Naive thymus-derived CD4-positive, alpha-beta T cell (primary cell): ENCODE measurements at places on chromosomes 16 and 17. TPM values are rescaled to one million over a fixed set of nuclear protein-coding genes. Genes with fewer than 3 reads are reported as not detected.

GRCh38 chr17:77072670-77073069 lies 68.1 kb upstream of the SEC14L1 start:
- no peak overlapping the region for H3K27ac ChIP-seq
- H3K4me1 ChIP-seq: no peaks in the 10 kb centered on the region
- H3K27me3 ChIP-seq: no peaks in the 10 kb centered on the region
- no peaks in the 10 kb centered on the region for H3K36me3 ChIP-seq
- no peak overlapping the region for H3K4me3 ChIP-seq

- no peak overlapping the region for H3K27ac ChIP-seq
- no peaks in the 10 kb centered on the region for H3K4me1 ChIP-seq
- H3K27me3 ChIP-seq: no peaks in the 10 kb centered on the region
- no peaks in the 10 kb centered on the region for H3K36me3 ChIP-seq
Observed at GRCh38 chr17:50053654-50053960, 2.3 kb upstream of the ITGA3 start.

DNA sequence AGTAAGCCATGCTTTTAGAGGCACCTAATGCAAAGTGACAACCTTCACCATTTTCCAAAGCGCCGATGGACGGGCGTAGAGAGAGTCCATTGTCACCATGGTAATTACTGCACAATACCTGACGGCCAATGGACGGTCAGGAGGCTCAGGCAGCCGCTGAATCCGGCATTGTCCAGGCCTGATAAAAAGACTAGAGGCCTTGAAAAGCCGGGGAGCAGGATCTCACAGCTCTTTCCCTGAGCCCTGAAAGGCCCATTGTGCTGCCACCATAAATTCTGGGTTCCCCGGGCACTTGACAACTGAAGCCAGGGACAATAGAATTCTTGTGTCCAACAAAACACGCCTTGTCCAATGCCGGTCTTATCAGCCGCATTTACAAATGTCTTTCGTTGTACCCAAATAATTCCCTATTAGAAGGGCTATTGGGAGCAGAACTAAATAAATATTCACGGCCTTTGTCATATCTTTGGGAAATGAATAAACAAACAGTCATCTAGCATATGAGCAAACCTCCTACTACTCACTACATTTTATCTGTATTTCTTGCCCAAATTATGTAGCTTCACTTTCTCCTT lies 62.4 kb downstream of the CDH11 start:
- H3K4me1 ChIP-seq: no peaks in the 10 kb centered on the region
- no peaks in the 10 kb centered on the region for H3K36me3 ChIP-seq
- no peak overlapping the region for H3K27ac ChIP-seq
- no peaks in the 10 kb centered on the region for H3K27me3 ChIP-seq

DNA sequence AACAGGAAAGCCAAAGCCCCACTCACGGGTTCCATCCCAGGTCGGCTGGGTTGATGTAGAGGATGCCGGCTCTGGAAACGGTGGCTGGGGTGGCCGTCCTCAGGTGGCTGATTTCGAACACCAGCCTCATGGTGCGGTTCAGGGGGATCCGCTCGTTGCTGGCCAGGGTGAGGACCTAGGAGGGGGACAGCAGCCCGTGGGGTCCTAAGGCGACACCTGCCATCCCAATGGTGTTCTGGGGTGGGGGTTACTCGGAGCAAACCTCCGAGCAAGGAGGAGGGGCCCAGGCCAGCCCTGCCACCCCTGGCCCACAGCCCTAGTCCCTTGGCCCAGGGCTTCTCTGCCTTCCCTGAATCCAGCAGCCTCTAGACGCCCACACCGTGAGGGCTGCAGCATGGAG lies 86.5 kb downstream of the DNAH17 start:
- H3K36me3 ChIP-seq: no peaks in the 10 kb centered on the region
- no peaks in the 10 kb centered on the region for H3K4me1 ChIP-seq
- H3K27me3 ChIP-seq: no peaks in the 10 kb centered on the region
- no peak for DNase-seq
- no peak overlapping the region for H3K4me3 ChIP-seq

CCDC40 gene
- total RNA-seq: 1.8 TPM

SLC6A2 gene
- not detected for total RNA-seq
